ENCODE measurements at places on chromosomes 12 and 14.

GRCh38 chr14:51258280-51258679 lies 18.2 kb downstream of the TMX1 start:
- no peak for DNase-seq

DNA sequence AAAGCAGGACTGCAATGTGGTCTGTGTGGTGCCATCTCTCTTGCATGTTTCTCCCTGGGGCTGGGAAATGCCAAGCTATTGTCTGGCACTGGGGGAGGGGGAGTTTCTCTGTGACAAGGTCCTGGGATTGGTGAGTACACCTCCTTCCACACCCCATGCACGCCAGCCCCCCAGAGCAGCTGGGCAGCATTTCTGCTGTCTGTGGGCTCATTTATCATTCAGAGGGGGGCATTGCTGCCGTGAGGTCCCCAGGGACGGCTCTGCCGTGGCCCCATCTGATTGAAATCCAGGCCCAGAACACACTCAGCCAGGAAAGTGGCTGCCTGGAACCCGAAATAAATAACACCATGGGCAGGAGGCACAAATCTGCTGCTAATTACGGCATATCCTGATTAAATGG lies 12.6 kb upstream of the FAM222A start:
- DNase-seq = no peak

- DNase-seq = no peak
Observed at GRCh38 chr14:32404784-32405573, 75.9 kb downstream of the AKAP6 start.

- DNase-seq = no peak
Observed at GRCh38 chr12:17928708-17929366, 161.2 kb downstream of the RERGL start.

- no peak for DNase-seq
Observed at GRCh38 chr12:88802096-88802706, 221.9 kb upstream of the KITLG start.
